SK-N-DZ (cell line): ENCODE measurements at places on chromosomes 7 and 10.

- DNase-seq, result no peak
Observed at GRCh38 chr7:27602766-27603165, 59.9 kb downstream of the HIBADH start.

GRCh38 chr7:80319461-80319860 lies 184.8 kb downstream of the GNAI1 start:
- no peak for DNase-seq

DNA sequence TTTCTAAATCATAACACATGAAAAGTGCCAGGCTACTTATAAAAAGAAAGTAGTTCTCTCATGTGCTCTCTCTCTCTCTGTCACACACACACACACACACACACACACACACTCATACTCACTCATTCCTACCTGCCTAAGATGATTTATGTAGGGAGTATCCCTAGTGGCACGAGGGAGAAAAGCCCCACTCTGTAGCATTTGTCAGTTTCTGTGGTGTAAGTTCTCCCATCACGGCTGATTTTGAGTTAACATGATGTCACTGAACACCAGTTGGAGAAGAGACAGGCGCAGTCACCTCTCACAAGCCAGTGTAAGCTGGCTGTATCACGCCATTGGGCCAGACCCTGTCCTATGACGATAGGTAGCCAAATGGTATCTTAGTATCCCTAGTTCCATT lies 395.4 kb downstream of the SFMBT2 start:
- DNase-seq, result no peak

DNA sequence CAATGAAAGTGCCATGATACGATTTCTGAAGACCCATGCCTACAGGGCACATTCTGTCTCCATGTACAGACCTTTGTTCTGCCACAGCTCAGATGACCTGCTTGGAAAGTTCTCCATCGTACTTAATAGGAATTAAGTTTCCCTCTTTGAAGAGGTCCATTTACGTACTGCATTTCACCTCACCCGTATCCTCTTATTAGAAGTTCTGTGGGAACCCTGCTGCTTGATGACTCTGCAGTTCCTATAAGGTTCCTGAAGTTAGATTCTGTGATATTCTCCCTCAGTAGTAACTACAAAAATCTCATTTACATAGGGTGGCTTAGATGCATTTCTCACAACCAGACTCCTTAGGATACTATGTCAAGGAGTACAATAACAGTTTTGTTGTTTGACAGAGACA lies 50.9 kb downstream of the MINDY3 start:
- no peak for DNase-seq

- no peak for DNase-seq
Observed at GRCh38 chr10:127702271-127702670, 34.7 kb upstream of the FOXI2 start.

DNA sequence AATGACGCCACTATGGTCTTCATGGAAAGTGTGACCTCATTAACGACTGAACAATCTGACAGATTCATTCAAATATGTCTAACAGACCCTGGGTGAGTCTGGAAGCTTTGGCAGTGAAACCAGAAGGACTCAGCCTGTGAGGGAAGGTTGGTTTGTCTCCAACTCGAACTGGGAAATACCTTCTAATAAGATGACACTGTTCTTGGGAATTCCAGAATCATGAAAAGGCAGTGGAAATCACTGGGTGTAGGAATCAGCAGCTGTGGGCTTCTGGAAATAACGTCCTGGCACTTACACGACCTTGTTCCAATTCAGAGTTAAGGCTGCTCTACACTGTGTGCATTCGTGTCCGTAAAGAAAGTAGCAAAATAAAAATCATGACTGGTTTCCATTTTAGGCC lies 75.1 kb downstream of the DGKI start:
- DNase-seq, result no peak
